ENCODE measurements at places on chromosomes 3 and 15.
A peak's percentile ranks its signal among the peaks of the same experiment; 100 is the strongest.

DNA sequence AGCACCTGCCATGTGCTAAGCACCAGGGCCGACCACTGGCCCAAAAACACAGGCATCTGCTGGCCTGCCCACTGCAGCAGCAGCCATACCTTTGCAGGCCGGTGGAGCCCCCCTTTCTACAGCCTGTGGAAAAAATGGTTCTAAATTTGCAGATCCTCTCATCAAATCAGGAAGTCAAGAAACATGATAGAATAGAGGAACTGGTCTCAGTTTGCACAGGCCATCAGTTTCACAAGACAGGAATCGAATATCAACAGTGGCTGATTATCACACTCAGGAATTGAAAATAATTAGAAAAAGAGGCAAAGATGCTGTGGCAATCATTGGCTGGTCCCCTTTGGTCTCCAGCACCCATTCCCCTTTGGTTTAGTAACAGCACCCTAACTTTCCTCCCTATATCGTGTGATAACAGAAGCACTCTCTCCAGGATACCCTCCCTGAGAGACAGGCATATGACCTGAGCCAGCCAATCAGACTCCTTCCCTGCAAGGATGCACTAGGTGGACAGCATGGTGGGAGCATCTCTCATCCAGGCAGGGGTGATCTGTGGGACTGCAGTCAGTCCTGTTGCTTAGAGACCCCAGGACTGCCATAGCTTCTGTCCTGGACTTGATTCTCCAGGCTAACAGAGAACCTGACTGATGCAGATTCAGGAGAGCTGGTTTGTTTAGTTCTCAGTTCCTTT is 3.5 kb upstream of the PAK6 start:
- peak; percentile 45 for DNase-seq

GRCh38 chr3:127209155-127209839 is 16.4 kb downstream of the PRR23E start:
- no peak for DNase-seq

- DNase-seq, result no peak
These were observed 12.5 kb downstream of the LPP start for GRCh38 chr3:188166441-188166840.

DNA sequence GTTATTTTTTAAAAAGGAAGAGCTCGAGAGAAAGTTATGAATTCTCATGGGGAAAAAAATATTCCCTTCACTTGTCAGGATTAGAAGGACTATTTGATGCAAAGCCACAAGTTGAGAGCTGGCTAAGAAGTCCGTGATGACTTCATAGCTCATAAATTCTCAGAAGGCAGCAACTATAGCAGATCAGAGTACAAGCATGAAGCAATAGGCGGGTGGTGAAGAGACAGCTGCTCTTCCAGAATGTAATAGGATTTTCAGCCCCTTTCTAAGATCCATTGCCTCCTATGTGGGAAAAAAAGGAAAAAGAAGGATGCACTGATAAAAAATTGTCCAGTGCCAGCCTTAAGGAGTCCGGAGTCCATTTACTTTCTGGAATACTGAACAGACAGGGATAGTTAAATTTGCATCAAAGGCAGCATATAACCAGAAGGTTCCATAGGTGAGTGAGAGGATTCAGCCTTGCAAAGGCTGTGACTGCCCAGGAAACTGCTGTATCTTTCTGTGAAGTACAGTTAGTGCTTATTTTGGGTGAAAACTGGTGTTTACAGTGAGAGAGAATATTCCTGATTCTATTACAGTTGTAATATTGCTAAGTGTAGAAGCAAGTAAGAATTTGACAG is 929.5 kb upstream of the ALCAM start:
- peak; percentile 2 for DNase-seq

DNA sequence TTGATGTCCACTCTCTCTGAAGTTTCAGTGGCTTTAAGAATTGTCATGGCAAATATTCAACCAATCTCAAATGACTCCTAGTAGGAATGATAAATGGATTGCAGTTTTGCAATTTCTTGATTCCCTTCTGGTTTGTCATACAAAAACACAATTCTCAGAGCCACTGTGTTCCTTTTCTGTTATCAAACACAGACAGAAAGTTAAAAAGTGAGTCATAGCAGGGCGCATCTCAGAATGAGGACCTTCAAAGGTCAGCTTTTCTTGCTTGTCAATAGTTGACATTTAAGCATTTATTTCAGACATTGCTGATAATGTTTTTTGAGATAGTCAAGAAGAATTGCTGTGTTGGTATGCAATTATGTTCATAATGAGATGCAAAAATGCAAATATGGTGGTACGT is 405.9 kb downstream of the NR2F2 start:
- no peak for DNase-seq

GRCh38 chr3:34364335-34364734 is 565.9 kb downstream of the PDCD6IP start:
- peak; percentile 22 for DNase-seq

DNA sequence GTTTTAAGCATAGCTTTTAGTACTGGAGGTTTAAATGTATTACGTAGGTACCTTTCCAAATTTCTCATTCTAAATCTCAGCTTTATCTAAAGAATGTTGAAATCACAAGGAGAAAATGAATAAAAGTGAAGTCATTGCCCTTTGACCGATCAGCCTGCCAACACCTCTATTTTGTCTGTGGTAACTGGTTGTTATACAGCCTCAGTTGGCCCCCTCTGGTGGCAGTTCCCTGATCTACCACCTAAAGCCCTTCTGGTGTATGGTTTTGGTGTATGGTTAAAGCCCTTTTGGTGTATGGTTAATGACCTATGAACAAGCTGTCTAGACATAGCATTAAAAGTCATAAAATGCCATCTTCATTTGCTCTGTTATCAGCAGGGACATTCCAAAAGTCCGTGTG is 378.2 kb upstream of the AZI2 start:
- peak; percentile 85 for DNase-seq

DNA sequence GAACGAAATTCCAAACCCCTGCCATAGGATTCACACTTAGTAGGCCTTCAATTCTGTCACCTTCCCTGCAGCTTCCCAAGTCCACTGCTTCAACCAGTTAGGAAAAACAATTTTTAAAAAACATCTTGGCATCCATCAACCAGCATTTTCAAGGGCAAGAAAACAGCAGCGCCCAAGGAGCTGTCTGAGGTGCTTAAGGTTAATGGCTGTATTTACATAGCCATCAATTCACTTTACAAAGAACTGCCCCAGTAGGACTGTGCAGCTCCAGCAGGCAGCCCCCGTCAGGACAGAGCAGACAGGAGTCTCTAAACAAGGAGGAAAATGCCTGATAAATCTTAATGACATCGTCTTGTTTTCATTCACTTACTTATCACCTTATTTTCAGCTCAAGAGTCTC is 13.3 kb downstream of the TAFA4 start:
- peak; percentile 79 for DNase-seq

DNA sequence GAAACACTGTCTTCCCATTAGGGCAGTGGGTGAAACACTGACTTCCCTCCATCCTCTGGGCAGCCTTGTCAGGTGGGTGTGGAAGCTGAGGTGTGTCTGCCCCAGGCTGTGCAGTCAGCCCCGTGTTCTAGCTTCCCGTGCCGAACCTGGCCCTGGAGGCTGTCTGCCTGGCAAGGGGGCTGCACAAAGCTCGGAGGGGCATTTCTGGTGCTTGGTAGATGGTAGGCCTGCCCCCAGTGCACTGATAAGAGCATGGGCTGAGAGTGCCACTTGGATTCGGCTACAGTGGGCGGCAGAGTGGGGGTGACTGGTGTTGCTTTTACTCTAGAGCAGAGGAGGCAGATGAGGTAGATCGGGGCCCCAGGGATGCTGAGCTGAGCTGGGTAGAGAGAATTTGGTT is 21.3 kb downstream of the IGF1R start:
- DNase-seq, result no peak

DNA sequence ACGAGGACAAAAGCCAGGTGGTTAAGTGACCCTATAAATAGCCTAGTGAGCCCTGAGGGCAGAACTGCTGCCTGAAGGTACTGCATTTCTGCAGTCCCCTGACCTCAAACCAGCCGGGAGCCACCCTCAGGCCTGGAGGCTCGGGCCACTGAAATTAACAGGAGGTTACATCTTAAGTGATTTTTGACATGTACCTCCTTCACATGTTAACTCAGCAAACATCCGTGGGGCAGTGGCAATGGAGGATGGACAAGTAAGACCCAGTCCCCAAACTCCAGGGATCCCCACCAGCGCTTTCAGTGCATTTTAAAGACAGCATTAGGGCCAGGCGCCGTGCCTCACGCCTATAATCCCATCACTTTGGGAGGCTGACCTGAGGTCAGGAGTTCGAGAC is 26.2 kb downstream of the PSTPIP1 start:
- no peak for DNase-seq

- peak; percentile 12 for DNase-seq
These were observed 149.7 kb upstream of the SUCLG2 start for GRCh38 chr3:67804089-67804488.

GRCh38 chr3:160038862-160039562 is 50.4 kb downstream of the IL12A start:
- DNase-seq, result peak; percentile 55

- no peak for DNase-seq
These were observed 110.9 kb upstream of the THRB start for GRCh38 chr3:24605511-24606028.

DNA sequence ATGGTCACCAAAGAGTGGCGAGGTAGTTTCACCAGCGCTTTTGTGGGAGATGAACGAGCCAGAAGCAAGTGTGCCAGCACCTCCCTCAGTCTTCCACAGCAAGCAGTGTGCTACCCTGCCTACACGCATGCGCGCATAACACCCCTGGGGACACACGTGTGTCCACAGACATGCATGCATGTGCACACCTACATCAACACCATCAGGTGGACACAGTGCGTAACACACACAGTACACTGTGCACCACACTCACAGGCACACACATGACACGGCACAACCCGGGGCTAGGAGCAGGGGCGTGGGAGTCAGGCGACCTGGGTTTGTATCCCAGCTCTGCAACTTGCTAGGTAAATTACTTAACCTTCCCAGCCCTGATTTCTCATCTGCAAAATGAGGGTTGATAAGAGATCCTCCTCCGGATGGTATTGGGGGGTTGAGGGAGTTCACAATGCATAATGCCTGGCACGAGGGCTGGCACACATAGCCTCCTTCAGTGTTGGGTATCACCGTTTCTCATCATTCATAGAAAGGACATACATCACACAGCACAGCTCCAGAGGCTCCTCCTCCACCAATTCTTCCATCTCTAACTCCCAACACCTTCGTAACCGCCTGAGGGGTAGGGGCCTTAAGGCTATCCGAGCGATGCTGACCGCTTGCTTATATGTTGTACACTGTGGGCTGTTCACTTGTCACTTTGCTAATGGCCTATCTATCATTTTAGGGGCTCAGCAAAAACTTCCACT is 174.9 kb downstream of the SMAD6 start:
- no peak for DNase-seq

GRCh38 chr15:36218991-36219390 is 360.4 kb upstream of the CDIN1 start:
- no peak for DNase-seq

DNA sequence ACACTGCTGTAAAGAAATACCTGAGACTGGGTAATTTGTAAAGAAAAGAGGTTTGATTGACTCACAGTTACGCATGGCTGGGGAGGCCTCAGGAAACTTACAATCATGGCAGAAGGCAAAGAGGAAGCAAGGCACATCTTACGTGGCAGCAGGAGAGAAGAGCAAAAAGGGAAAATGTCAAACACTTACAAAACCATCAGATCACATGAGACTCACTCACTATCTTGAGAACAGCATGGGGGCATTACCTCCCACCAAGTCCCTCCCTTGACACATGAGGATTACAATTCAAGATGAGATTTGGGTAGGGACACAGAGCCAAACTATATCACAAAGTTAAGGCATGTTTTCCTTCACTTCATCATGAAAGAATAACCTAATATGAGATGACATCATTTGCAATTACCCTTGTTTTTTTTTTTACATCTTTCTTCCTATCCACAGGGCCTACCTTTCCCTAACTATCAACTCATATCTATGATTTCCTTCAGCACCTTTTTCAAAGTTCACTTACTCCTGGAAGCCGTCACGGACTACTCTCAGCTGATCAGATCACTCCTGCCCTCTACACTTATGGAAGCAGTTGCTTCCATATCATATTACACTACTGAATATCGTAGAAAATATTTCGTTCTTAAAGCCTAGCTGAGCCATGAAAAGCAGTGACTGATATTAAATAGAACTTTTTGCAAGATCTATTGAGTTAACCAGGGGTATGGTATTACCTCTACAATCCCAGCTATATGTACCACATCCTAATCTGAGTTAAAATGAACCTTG is 25.5 kb upstream of the ATP8B4 start:
- no peak for DNase-seq

- no peak for DNase-seq
These were observed 69.9 kb downstream of the SEC22A start for GRCh38 chr3:123271466-123272159.

- no peak for DNase-seq
These were observed 281.2 kb upstream of the THBS1 start for GRCh38 chr15:39299486-39300267.
